Suppressor macrophage treated with lipopolysaccharide for 1 hour (primary cell): ENCODE measurements at places on chromosomes 3 and 15.
A peak's percentile ranks its signal among the peaks of the same experiment; 100 is the strongest.

DNA sequence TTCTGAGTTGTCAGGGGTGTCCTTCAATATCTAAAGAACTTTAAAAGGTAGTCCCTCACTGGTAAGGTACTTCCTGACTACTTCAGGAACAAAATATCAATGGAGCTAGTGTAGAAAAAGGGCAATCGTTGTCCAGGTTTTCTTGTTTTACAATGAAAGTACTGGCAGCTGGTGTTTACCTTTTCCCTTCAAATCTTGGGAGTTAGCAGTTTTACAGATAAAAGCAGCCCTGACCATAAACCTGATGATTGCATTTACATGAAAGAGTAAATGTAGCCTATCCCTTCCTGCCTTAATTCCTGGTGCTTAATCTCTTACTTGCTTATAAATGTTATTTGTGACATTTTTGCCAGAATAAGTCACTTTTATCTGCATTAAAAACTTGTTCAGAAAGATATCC lies 559.9 kb upstream of the ARPP21 start:
- DNase-seq = no peak

DNA sequence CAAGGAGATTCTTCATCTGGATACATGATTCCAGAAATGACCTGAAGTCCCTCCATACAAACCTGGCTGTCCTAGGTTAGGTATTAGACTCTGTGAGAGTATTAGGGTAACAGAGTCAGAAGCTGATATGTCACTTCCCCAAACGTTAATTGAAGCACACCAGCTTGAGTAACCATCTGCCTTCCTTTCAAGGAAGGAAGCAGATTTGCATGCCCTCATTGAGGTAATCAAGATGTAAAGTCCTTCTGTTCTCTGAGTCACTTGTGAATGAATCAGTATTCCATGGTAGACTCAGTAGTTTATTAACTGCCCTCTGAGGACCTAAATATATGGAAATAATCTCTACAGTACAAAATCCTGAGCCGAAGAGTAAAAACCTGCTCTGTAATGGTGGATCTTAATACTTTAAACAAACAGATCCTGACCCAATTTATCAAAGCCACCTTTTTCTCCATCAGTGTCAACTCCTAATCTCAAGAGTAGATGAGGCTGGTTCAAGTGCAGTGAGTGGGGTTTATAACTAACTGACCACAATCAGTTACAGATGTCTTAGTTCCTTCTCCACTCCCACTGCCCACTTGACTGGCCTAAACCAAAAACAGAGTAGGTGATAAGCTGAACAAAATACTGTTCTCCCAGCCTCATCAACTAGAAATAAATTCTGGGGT lies 246.2 kb upstream of the CHRM5 start:
- DNase-seq = peak; percentile 72

- DNase-seq = peak; percentile 36
These were observed 566 bp downstream of the HMCES start for GRCh38 chr3:129278966-129279906.

DNA sequence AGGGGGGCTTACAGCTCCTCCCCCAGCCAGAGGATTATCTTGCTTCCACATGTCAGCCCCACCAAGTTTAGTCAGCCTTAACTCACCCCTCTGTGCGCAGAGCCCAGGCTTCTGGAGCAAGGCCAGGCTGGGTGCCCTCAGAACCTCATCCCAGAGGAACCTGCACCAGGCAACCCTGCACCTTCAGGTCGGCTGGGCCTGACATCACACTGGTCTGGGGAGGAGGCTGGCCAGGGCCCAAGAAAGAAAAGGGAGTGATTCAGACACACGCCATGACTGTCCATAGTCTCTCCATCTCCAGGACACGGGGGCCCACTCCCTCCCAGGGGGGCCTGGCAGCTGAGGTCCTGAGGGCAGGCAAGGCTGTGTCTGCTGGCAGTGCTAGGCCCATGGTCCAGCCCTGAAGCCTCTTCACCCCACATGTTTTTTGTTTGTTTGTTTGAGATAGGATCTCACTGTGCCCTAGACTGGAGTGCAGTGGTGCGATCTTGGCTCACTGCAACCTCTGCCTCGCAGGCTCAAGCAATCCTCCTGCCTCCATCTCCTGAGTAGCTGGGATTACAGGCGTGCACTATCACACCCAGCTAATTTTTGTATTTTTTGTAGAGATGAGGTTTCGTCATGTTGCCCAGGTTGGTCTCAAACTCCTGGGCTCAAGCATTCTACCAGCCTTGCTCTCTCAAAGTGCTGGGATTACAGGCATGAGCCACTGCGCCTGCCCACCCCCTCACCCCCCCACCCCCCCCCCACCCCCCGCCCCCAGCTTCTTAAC lies 11.1 kb downstream of the TNK2 start:
- no peak for DNase-seq

- peak; percentile 13 for DNase-seq
These were observed 1.3 kb downstream of the ADAMTS9 start for GRCh38 chr3:64686446-64686908.

GRCh38 chr3:152402695-152403451 lies 134.1 kb downstream of the MBNL1 start:
- DNase-seq = no peak

GRCh38 chr3:129758785-129759320 lies 134.7 kb downstream of the TMCC1 start:
- no peak for DNase-seq

DNA sequence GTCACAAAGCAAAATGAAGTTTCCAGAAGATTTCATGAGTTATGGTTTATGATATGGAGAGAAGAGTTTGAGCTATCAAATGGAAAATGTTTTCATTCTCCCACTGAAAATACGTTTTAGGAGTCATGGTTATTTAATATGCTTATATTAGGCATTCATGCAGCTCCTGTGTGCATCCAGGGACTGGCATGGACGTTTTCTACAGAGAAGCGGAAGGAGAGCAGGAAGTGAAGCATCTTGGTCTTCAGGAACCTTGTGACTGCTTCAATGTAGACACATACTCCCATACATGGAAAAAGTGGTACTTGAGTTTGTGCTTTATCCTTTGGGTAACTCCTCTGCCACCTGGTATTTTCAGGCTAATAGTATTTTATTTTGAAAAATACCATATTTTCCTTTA lies 43.3 kb upstream of the TOP2B start:
- no peak for DNase-seq

- no peak for DNase-seq
These were observed 16.1 kb upstream of the CACNA1D start for GRCh38 chr3:53478166-53478830.

DNA sequence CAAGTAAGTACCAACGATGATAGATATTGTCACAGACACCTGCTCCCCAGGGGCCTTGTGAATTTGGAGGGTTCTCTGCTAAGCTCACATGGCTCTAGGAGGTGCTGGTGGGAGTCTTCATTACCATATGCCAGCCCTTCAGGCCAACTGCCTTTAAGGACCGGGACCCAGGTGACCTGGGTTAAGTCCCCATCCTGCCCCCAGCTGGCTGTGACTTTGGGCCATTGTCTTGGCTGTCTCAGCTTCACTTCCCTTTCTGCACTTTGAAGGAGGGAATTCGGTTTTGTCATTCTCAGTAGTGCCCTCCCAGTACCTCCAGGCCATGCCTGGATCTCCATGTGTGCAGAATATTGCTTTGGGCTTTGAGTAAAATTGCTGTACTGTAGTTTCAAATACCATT lies 72.8 kb upstream of the ACAD9 start:
- DNase-seq = peak; percentile 56

- DNase-seq = no peak
These were observed 605.9 kb downstream of the ROBO1 start for GRCh38 chr3:79161941-79162340.

DNA sequence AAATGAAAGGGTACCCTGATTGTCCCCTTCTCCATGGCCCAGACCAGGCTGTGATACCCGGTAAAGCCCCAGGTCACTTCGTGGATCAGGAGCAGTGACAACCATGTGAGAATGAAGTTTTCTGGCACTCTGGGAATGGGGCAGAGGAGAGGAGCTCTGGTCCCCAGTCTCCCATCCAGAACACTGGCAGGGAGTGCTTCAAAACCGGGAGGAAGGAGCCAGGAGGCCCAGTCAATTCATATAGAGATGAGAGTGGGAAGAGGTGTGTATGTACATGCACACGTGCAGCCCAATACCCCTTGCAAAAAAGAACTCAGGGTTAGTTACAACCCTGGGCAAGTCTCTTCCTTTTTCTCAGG lies 101.4 kb upstream of the TLE3 start:
- no peak for DNase-seq

- no peak for DNase-seq
These were observed 262.8 kb upstream of the UBE2E2 start for GRCh38 chr3:22940285-22940684.

DNA sequence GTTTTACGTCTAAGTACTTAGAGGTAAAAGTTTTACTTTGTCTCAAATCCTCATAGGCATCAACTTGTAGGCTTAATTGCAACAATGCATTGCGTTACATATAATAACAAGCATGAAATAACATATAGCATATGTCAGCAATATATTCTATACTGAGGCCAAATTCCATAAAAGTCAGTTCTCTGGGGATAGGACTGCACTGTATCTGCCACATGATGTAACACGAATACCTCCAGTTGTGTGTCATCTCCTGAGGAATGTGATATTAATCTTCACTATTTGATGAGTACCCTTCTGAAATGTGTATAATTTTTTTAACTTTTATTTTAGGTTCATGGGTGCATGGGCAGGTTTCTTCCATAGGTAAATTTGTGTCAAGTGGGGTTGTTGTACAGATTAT lies 126.4 kb downstream of the IMPG2 start:
- DNase-seq = no peak

- DNase-seq = peak; percentile 10
These were observed 61.3 kb upstream of the VGLL4 start for GRCh38 chr3:11705049-11705448.

GRCh38 chr3:79167651-79168416 lies 600.0 kb downstream of the ROBO1 start:
- DNase-seq = no peak

DNA sequence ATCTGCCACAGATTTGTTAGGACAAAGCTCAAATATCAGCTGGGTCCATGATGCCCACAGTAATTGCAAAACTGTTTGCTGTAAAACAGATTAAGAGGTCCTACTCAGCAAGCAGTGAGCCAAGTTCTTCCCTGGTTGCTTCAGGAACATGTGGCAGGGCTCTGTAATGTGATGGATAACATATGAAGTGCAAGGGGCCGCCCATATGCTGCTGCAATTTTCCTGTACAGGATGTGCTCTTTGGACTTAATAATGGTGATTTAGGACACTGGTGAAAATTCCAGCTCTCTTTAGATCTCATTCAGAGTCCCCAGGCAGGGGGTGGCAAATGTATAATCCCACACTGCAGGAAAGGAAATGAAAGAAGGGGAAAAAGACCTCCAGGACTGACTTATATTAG lies 289.4 kb downstream of the LSAMP start:
- no peak for DNase-seq

DNA sequence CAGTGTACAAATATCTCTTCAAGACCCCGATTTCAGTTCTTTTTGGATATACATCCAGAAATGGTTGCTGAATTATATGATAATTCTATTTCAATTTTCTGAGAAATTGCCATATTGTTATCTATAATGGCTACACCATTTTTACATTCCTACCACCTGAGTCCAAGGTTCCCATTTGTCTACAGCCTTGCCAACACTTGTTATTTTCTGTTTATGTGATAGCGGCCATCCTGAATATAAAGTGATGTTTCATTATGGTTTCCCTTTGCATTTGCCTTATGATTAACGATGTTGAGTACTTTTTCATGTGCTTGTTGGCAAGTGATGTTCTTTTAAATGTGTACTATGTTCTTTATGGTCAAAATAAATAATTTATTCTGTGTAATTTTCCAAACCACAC lies 8.5 kb downstream of the NR1I2 start:
- no peak for DNase-seq

- no peak for DNase-seq
These were observed 227.8 kb upstream of the LYSMD4 start for GRCh38 chr15:99961011-99961441.

- no peak for DNase-seq
These were observed 1018.6 kb downstream of the TUSC7 start for GRCh38 chr3:117728226-117728625.

DNA sequence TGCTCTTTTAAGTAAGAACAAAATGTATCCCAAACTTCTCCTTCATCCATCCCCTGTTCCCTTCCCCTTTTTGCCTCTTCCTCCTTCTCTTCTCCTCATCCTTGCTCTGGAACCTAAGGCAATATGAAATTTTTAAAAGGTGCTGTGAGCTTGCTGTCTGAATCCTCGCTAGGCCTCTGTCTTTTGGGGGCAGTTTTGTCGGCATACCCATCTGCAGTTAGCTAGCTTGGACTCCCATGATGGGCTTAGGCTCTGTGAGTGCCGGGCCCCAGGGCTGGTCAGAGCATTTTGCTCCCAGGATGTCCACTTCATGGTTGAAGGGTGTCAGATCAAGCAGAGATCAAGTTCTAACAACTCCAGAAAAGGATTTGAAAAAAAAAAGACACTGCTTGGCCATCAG lies 18.6 kb downstream of the ZIC1 start:
- DNase-seq = no peak

DNA sequence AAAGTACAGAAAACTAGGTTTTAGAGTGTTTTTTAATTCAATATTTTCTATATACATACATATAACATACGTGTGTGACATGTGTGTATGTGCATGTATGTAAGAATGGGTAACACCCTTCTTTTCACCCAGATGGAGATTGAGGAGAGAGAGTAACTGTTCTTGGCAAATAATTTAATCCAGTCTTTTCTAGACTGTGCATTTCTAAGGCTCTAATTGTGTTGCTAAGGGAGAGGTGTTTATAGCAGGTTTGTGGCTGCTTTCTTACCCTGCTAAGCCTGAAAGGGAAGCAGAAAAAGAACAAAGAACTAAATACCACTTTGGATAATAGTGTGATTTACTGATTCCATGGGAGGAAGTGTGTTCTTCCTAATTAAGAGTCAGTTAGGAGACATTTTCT lies 46.0 kb upstream of the ALDH1L1 start:
- DNase-seq = no peak

- no peak for DNase-seq
These were observed 329.9 kb upstream of the AGTR1 start for GRCh38 chr3:148367756-148368155.

GRCh38 chr3:101036213-101036618 lies 43.0 kb upstream of the ABI3BP start:
- no peak for DNase-seq

- DNase-seq = no peak
These were observed 136.8 kb downstream of the SNRK start for GRCh38 chr3:43423142-43423541.

GRCh38 chr15:53034767-53035245 lies 244.7 kb upstream of the ONECUT1 start:
- no peak for DNase-seq
